ENCODE measurements at places on chromosomes 12 and 14.
A peak's percentile ranks its signal among the peaks of the same experiment; 100 is the strongest.

- peak; percentile 89 for DNase-seq
These were observed 18.4 kb upstream of the RNU6-7 start for GRCh38 chr14:32183151-32184058.

- DNase-seq, result no peak
These were observed 127.1 kb downstream of the ZFP36L1 start for GRCh38 chr14:68665792-68666204.

DNA sequence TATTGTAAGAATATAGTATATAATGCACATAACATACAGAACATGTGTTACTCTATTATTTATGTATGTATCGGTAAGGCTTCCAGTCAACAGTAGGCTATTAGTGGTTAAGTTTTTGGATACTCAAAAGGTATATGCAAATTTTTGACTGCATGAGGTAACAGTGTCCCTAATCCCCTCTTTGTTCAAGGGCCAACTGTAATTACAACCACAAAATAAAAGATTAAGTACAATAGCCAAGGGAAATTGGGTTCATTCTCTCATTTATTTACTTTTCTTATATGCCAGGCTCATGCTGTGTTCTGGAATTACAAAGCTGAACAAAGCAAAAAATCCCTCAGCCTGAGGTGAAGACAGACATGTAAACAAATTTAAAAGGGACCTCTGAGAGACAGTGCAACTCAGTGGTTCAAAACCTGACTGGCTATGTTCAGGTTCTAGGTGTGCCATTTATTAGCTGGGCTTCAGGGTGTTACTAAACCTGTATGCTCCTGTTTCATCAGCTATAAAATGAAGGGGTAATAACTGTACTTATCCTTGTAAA lies 43.4 kb upstream of the TSPAN8 start:
- DNase-seq, result no peak

GRCh38 chr14:42090122-42090521 lies 483.4 kb downstream of the LRFN5 start:
- DNase-seq, result no peak

DNA sequence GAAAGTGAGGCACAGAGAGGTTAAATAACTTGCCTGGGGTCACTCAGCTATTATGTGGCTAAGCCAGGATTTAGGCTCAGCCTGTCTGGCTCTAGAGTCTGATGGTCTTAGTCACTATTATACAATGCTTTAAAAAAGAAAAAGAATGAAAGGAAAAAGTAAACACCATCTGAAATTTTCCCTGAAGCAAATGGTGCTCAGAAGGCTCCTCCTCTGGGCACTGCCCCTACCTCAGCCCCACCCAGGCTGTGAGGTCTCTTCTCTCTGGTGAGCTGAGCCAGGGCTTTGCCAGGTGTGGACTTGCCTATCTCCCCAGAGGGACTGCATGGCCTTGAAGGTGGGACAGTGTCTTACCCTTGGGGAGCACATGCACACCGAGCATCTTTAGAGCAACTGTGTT lies 117.5 kb upstream of the DYRK2 start:
- no peak for DNase-seq

All from common myeloid progenitor, CD34-positive (primary cell).